ENCODE measurements at places on chromosomes 3 and 15.
A peak's percentile ranks its signal among the peaks of the same experiment; 100 is the strongest.

GRCh38 chr15:79025201-79025600 lies 65.4 kb downstream of the RASGRF1 start:
- DNase-seq = peak; percentile 62

GRCh38 chr15:58348095-58348812 lies 83.5 kb upstream of the LIPC start:
- no peak for DNase-seq

GRCh38 chr3:196339493-196340254 lies 1.5 kb upstream of the TM4SF19 start:
- DNase-seq = no peak

GRCh38 chr15:77021088-77021481 lies 26.2 kb downstream of the PSTPIP1 start:
- DNase-seq = no peak

DNA sequence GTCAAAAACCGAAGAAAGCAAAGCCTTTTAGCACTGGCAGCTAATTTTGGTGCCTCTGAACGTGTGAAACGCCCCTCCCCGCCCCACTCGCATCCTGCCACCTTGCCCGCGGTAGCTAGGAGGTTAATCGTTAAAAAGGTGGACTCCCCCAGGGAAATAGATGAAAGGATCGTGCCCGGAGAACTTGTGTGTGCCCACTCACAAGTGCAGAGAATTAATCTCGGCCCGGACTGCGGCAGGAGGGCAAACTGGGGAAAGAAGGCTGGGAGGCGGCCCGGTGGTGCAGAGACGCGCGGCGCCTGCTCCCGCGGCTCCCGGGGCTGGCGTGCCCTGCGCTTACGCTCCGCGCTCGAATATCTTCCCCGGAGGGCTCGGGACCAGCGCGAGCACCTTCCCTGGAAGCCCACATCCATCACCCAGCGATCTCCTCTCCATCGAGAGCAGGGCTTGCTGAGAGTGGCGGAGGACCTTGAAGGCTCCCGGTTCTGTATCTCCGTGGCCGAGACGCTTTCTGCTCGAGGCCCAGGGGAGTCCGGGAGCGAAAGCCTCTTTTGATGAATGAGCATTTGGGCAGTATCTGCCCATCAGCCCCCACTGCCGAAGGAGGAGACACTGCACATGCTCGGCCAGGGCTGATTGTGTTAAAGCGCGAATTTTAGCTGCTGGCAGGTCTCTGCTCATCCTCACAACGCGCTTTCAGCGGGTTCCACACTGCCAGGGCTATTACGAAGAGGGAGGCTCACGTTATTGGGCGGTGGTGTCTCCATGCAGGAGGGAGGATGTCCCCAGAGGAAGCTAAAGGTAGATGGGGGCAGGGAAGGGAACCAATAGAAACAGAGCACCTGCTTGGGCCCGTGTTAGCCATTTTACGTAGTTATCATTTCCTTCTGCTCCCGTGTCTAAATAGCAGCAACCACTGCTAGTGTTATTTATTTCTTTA lies 1.3 kb upstream of the SPTSSB start:
- DNase-seq = peak; percentile 89

Data from SK-N-DZ (cell line).